ENCODE measurements at places on chromosomes 16 and 17. TPM values are rescaled to one million over a fixed set of nuclear protein-coding genes. Genes with fewer than 3 reads are reported as not detected.
A peak's percentile ranks its signal among the peaks of the same experiment; 100 is the strongest.

SERPINF2 gene
- 36.3 TPM for total RNA-seq

ITGB4 gene
- 26.4 TPM for total RNA-seq

SEZ6L2 gene
- total RNA-seq, result 19.3 TPM

HYDIN gene
- total RNA-seq, result 19.7 TPM

TPSG1 gene
- 0.43 TPM for total RNA-seq

HOXB6 gene
- 17.6 TPM for total RNA-seq

CFAP119 gene
- 15.0 TPM for total RNA-seq

TXNDC11 gene
- total RNA-seq, result 39.0 TPM

GRCh38 chr16:22674832-22675191 lies 139.2 kb upstream of the HS3ST2 start:
- no peaks in the 10 kb centered on the region for H3K36me3 ChIP-seq
- H3K27ac ChIP-seq, result no peak overlapping the region
- DNase-seq, result no peak
- no peaks in the 10 kb centered on the region for H3K4me1 ChIP-seq

DNA sequence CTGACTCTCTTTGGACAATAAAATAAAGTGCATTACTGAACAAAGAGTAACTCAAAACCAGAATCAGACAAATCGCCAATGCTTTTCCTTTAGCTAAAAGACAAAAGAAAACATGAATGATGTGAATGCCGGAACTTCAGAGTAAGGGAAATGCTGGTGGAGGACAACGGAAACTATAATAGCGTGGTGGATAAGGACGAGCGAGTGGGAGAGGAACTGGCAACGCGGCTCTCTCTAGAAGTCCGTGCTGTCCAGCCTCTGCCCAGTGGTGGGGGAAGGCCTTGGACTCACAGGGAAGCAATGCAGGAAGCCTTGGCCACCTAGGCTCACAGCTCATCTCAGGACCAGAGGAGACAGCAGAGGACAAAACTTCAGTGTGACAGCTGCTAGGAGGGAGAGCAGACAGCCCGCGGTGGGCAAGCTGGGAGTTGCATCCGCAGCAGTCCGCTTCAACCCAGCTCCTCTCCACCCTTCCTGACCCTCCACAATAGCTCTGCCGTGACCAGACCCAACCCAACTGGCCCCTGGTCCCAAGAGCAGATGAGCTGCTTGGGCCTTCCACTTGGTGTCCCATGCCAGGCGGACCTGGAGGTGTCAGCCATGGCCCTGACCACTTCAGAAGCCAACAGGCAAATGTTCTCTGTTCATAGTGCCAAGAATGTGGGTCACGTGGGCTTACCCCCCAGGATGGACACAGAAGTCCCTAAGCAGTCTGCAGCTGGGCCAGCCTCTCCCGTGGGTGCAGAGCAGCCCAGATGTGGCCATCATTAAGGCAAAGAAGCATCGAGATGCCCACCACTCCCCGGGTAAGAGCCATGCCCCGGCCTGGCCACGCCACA lies 5.3 kb upstream of the FAAP100 start:
- no peak overlapping the region for H3K27ac ChIP-seq
- peaks cover 4% of the 10 kb centered on the region for H3K36me3 ChIP-seq
- H3K4me1 ChIP-seq, result peaks cover 12% of the 10 kb centered on the region
- no peak overlapping the region for H3K4me3 ChIP-seq

GRCh38 chr16:81809567-81809966 lies 30.5 kb downstream of the PLCG2 start:
- H3K4me3 ChIP-seq, result no peak overlapping the region
- H3K27me3 ChIP-seq, result peaks cover 6% of the 10 kb centered on the region
- no peaks in the 10 kb centered on the region for H3K36me3 ChIP-seq
- peaks cover 6% of the 10 kb centered on the region for H3K4me1 ChIP-seq

- H3K27ac ChIP-seq, result peak overlapping the region; percentile 29
- DNase-seq, result peak; percentile 43
- H3K4me3 ChIP-seq, result no peak overlapping the region
Observed at GRCh38 chr16:26816885-26817571, 249.7 kb upstream of the C16orf82 start.

DNA sequence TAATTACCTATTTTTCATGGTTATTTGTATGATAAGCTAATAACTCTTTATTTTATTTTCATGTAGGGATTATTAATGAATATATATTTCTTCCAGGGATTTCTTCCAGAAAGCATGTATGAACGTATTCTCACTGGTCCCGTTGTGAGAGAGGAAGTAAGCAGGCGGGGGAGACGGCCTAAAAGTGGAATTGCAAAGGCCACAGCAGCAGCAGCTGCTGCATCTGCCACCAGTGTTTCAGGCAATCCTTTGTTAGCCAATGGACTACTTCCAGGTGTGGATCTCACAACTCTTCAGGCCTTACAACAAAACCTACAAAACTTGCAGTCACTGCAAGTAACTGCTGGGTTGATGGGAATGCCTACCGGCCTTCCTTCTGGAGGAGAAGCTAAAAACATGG lies 110.3 kb upstream of the RBL2 start:
- no peak overlapping the region for H3K4me3 ChIP-seq
- no peak for DNase-seq
- H3K27me3 ChIP-seq, result no peaks in the 10 kb centered on the region
- H3K4me1 ChIP-seq, result no peaks in the 10 kb centered on the region

- H3K27me3 ChIP-seq, result peaks cover 40% of the 10 kb centered on the region
- no peak for DNase-seq
- no peaks in the 10 kb centered on the region for H3K36me3 ChIP-seq
- H3K4me3 ChIP-seq, result peak overlapping the region; percentile 87
Observed at GRCh38 chr16:67250045-67250327, 1.2 kb downstream of the SLC9A5 start.

- H3K36me3 ChIP-seq, result no peaks in the 10 kb centered on the region
- peak overlapping the region; percentile 56 for H3K4me3 ChIP-seq
- DNase-seq, result no peak
- peaks cover 15% of the 10 kb centered on the region for H3K4me1 ChIP-seq
- H3K27me3 ChIP-seq, result peaks cover 38% of the 10 kb centered on the region
- H3K27ac ChIP-seq, result peak overlapping the region; percentile 20
Observed at GRCh38 chr16:23952128-23952970, 116.6 kb downstream of the PRKCB start.

DNA sequence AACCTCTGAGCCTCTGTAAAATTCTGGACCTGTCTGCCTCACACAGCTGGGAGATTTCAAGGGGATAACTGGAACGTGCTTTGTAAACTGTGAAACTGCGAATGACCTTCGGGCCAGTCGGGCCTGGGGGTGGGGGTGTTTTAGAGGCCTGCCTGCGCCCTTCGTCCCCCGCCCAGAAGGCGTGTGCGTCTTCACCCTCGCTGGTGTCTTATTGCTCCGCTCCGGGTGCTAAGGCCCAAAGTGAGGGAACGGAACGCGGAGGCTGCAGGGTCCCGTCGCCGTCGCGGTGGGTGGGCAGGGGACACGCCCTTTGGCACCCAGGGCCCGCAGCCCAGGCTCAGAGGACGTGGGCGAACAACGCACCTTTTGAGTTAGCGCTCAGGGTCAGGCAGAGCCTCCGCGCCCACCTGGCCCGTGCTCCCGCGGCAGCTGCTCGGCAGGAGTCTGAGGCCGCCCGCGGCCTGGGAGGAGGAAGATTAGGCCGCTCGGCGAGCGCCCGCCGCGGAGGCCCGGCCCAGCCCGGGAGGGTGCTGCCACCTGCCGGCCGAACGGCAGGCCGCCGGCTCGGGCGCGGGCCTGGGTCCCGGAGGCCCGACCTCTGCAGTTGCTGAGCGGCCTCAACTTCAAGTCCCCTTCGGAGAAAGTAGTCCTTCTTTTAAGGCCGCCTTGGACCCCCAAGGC lies 29.7 kb downstream of the DCAKD start:
- DNase-seq, result peak; percentile 84
- H3K4me3 ChIP-seq, result peak overlapping the region; percentile 85
- peaks cover 33% of the 10 kb centered on the region for H3K4me1 ChIP-seq
- peak overlapping the region; percentile 52 for H3K27ac ChIP-seq
- H3K27me3 ChIP-seq, result peaks cover 32% of the 10 kb centered on the region
- H3K36me3 ChIP-seq, result no peaks in the 10 kb centered on the region

GRCh38 chr16:54890381-54890780 lies 40.3 kb upstream of the IRX5 start:
- peaks cover 8% of the 10 kb centered on the region for H3K36me3 ChIP-seq
- no peaks in the 10 kb centered on the region for H3K27me3 ChIP-seq
- H3K27ac ChIP-seq, result no peak overlapping the region
- H3K4me3 ChIP-seq, result no peak overlapping the region

DNA sequence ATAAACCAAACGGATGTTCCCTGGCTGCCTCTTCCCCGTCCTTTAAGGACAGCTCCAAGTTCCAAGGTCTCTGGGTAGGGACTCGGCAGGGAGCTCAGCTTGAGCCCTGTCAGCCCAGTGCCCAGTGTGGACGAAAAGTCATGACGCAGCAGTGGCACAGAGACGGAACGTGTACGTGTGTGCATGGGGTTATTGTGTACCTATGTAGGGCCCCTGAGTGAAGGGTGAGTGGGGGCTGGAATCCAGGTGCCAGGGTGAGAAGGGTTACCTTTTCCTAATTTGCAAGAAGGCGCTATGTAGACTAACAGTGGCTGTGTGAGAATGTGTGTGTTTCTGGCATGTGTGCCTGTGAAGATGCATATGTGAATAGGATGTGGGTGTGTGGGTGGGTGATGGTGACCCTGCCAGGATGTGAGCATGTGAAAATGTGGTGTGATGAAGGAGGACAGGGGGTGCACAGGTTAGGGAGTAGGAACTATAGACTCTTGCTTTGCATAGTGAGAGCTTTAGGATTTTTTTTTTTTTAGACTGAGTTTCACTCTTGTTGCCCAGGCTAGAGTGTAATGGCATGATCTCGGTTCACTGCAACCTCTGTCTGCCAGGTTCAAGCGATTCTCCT lies 6.0 kb downstream of the SCN4A start:
- no peak overlapping the region for H3K4me3 ChIP-seq
- peaks cover 19% of the 10 kb centered on the region for H3K27me3 ChIP-seq
- H3K4me1 ChIP-seq, result no peaks in the 10 kb centered on the region

GRCh38 chr16:194516-194915 lies 14.3 kb downstream of the HBQ1 start:
- no peak for DNase-seq
- H3K36me3 ChIP-seq, result peaks cover 16% of the 10 kb centered on the region
- no peaks in the 10 kb centered on the region for H3K4me1 ChIP-seq
- H3K27ac ChIP-seq, result no peak overlapping the region

- no peak overlapping the region for H3K27ac ChIP-seq
- peaks cover 16% of the 10 kb centered on the region for H3K4me1 ChIP-seq
- H3K4me3 ChIP-seq, result no peak overlapping the region
- H3K36me3 ChIP-seq, result no peaks in the 10 kb centered on the region
Observed at GRCh38 chr17:5530265-5531084, 44.1 kb downstream of the MIS12 start.

DNA sequence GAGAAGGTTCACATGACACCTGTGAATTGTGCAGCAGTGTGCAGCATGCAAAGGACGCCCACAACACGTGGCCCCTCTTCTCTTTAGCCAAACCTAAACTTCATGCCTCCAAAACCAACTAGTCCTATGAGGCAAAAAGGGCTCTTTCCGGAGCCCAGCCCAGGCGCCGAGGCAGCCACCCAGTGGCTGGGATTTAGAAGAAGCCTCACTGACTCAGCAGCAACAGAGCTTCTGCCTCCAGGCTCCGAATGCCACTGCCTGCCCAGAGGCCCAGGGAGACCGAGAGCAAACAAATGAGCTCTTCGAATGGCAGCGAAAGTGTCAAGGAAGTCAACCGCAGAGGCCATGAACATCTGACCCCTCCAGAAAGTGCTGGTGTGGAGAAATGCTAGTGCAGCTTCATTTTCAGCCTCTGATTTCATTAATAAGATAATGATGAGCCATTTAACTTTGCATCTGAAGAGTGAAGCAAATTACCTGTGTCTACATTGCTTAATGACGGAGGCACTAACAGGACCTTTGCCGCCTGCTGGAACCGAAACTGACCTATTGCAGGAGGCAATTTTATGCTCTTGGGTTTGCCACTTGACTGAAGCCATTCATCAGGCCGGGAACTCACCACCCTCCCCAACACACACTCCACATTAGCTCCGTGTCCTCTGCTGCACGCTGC lies 157.7 kb upstream of the RPL38 start:
- H3K36me3 ChIP-seq, result no peaks in the 10 kb centered on the region
- no peak overlapping the region for H3K4me3 ChIP-seq
- DNase-seq, result no peak
- peaks cover 13% of the 10 kb centered on the region for H3K4me1 ChIP-seq

DNA sequence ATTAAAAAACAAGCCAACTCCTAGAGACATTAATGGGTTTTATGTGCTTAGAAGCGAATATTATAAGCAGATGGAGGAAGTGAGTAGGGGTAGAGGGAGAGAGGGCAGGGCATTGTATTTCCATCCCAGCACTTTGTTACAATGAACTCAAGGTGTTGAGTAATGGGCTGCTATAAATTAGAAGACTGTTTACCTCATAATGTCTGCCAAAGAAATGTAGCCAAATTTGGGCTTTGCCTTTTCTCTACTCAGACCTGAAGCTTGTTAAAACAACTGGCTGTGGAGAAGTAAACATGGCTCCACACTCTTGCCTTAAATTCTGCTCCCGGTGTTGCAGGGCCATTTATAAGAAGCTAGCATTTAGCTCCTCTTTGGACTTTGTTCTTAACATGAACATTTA lies 134.7 kb downstream of the PMP22 start:
- H3K36me3 ChIP-seq, result no peaks in the 10 kb centered on the region
- no peaks in the 10 kb centered on the region for H3K4me1 ChIP-seq
- no peak for DNase-seq
- H3K27ac ChIP-seq, result no peak overlapping the region

- peak overlapping the region; percentile 85 for H3K4me3 ChIP-seq
- no peak for DNase-seq
- H3K27ac ChIP-seq, result peak overlapping the region; percentile 84
- peaks cover 41% of the 10 kb centered on the region for H3K4me1 ChIP-seq
Observed at GRCh38 chr16:30369938-30370455, 297 bp downstream of the TBC1D10B start.
